ENCODE measurements at places on chromosomes 3 and 15. TPM values are rescaled to one million over a fixed set of nuclear protein-coding genes. Genes with fewer than 3 reads are reported as not detected.

DNA sequence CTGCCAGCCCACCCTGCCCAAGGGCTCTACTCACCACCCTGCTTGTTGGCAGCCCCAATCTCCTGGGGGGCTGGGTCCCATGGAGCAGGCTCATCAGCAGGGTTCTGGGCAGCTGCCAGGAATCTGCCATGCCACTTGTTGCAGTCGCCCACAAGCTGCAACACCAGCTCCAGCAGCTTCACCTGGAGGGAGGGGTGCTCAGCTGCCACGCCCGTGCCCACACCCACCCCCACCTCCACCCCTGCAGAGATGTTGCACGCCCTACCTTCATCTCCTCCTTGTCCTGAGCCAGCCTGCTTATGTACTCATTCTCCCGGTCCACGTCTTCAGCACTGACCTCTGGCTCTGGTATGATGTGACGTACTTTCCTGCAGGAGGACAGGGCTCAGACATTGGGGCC lies 77.9 kb upstream of the C2CD4B start:
- no peak overlapping the region for H3K4me3 ChIP-seq
- H3K27me3 ChIP-seq, result peaks cover 7% of the 10 kb centered on the region
- H3K27ac ChIP-seq, result no peak overlapping the region
- no peaks in the 10 kb centered on the region for H3K4me1 ChIP-seq

- DNase-seq, result no peak
- H3K4me3 ChIP-seq, result peak overlapping the region; percentile 97
- no peaks in the 10 kb centered on the region for H3K27me3 ChIP-seq
- peaks cover 33% of the 10 kb centered on the region for H3K36me3 ChIP-seq
- peak overlapping the region; percentile 96 for H3K27ac ChIP-seq
These were observed 1.1 kb downstream of the EAF1 start for GRCh38 chr3:15428539-15428938.

- H3K4me1 ChIP-seq, result no peaks in the 10 kb centered on the region
- H3K36me3 ChIP-seq, result no peaks in the 10 kb centered on the region
- H3K4me3 ChIP-seq, result no peak overlapping the region
- no peak overlapping the region for H3K27ac ChIP-seq
- DNase-seq, result no peak
- peaks cover 5% of the 10 kb centered on the region for H3K27me3 ChIP-seq
These were observed 52.6 kb upstream of the ATP11B start for GRCh38 chr3:182740710-182741109.

DNA sequence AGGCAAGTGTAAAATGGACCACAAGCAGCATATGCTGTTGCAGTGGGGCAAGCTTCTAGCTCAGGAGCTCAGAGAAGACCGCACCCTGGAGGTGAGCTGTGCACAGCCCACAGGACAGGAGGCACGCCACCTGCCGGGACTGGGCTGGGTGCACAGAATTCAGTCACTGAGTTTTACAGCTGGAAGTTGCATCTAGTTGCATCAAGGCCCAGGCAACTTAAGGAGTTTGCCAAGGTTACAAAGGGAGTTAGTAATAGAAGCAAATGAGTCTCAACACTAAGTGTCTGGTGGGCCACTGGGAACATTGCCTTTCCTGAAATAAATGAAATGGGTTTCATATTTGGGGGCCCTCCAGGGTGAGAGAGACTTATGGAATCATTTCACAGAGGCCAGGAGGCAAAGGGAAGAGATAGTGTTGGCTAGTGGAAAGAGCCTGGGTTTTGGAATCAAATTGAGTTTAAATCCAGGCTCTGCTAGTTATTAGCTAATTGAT lies 36.0 kb upstream of the TIMP4 start:
- H3K36me3 ChIP-seq, result no peaks in the 10 kb centered on the region
- peaks cover 83% of the 10 kb centered on the region for H3K4me1 ChIP-seq
- no peak for DNase-seq
- no peaks in the 10 kb centered on the region for H3K27me3 ChIP-seq

DNA sequence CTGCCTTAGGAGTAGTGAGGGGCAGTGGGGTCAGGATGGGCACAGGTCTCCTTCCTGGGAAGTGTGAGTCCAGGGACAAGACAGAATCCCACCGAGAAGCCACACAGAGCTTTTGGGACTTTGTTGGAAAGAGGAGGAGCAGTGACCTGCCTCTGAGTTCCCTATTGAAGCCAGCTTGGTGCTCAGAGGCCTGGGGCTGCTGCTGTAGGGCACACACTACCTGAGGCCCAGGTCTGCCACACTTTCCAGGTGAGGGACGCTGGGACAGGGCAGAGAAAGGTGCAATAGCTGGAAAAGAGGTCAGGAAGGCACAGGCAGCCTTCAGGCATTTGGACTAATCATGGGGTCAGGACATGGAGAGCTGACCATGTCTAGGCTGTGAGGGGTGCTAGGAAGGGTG lies 67.7 kb downstream of the SCN5A start:
- no peak overlapping the region for H3K27ac ChIP-seq
- H3K36me3 ChIP-seq, result no peaks in the 10 kb centered on the region
- H3K4me3 ChIP-seq, result no peak overlapping the region
- peaks cover 3% of the 10 kb centered on the region for H3K27me3 ChIP-seq

- H3K27me3 ChIP-seq, result no peaks in the 10 kb centered on the region
- no peak overlapping the region for H3K27ac ChIP-seq
- H3K4me3 ChIP-seq, result no peak overlapping the region
- no peak for DNase-seq
These were observed 234.3 kb downstream of the PYDC2 start for GRCh38 chr3:191695131-191695814.

DNA sequence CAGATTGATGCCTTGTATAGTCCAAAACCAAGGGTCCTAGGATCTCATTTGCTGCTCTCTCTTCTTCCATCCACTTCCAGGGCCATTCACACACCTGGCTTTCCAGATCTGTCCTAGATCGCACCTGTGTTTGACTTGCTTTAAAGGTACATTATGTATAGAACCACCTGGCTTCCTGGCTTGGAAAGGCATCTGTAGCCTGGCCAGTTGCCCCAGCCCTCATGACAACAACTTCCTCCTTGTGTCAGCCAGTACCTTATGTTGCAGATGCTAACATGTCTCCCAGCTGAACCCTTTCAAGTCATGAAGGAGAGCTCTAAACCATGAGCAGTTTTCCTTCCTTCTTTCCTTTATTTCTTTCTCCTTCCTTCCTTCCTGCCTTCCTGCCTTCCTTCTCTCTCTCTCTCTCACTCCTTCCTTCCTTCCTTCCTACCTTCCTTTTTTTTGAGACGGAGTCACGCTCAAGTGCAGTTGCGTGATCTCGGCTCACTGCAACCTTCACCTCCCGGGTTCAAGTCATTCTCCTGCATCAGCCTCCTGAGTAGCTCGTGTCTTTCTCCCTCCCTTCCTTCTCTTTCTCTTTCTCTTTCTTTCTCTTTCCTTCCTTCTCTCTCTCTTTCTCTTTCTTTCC lies 2.5 kb upstream of the HTR3C start:
- H3K27ac ChIP-seq, result no peak overlapping the region
- H3K27me3 ChIP-seq, result peaks cover 6% of the 10 kb centered on the region
- H3K4me1 ChIP-seq, result no peaks in the 10 kb centered on the region
- DNase-seq, result no peak
- no peaks in the 10 kb centered on the region for H3K36me3 ChIP-seq

GRCh38 chr15:65870889-65871533 lies 1.7 kb downstream of the RAB11A start:
- peaks cover 31% of the 10 kb centered on the region for H3K4me1 ChIP-seq
- H3K4me3 ChIP-seq, result peak overlapping the region; percentile 99
- peaks cover 4% of the 10 kb centered on the region for H3K27me3 ChIP-seq
- H3K27ac ChIP-seq, result peak overlapping the region; percentile 93
- peaks cover 22% of the 10 kb centered on the region for H3K36me3 ChIP-seq

DNA sequence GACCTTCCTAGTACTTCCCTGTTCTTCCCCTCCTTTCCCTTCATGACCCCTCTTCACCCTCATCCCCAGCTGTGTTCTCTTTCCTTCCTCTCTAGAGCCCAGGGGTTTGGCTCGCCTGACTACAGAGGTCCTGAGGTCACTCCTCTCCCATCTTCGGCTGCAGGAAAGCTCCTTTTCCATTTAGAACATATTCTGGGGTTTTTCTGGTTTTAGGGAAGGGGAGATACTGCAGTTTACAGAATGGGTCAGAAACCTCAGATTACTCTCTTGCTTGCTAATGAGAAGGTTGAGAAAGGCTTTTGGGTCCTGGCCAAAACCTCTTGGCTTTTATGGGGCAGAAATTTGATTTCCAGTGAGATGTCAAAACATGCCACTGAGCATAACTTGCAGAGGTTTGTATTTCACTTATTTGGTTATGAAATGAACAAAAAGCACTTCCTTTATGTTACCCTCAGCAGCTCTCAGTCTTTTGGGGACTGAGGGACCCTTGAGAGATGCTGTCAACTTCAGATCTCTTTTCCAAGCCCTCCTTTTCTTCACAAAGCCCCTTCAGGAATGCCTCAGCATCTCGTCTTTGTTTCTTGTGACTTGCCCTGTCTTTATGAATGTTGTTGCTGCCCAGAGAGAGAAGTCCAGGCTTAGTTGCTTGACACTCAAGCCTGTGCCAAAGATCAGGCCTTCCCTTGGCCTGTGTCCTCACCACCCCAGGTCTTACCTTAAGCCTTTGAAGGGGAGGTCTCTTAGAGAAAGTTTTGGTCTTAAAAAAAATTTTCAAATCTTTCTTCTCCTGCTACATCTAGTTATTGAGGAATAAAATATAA lies 121.7 kb upstream of the TPM1 start:
- H3K27me3 ChIP-seq, result peaks cover 21% of the 10 kb centered on the region
- no peaks in the 10 kb centered on the region for H3K36me3 ChIP-seq
- no peak overlapping the region for H3K27ac ChIP-seq
- no peaks in the 10 kb centered on the region for H3K4me1 ChIP-seq
- DNase-seq, result no peak

DNA sequence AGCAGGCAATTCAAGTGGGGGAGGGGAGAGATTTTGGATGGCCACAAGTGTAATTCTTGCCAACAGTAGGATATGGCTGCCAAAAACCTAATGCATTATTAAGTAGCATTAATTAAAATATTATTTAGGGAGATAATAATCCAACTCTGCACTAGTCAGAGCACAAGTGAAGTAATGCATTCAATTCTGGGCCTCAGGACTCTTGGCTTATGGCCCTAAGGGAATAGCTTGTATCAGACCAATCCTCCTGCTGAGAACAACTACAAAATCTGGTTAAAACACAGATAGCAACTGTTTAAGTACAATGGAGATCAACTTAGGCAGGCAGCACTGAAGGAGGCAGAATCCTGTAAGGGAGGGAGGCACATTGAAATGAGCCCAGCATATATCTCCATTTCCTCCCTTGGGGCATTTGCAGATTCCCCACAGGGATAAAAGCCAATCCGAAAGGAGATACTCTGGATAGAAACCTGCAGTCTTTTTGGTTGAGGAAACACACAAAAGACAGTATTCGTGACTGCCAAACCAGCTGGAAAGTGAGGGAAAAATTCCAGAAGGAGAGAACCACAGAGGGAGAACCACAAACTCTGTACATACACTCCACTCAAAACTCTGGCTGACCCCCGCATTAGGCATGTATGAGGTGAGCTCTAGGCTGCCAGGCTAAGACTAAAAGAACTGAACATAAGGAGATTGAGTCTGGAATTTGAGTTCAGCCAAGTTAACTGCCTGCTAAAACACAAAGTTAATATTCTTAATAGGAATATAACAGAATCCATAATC lies 57.4 kb downstream of the ETFA start:
- H3K27ac ChIP-seq, result no peak overlapping the region
- no peaks in the 10 kb centered on the region for H3K27me3 ChIP-seq
- peaks cover 3% of the 10 kb centered on the region for H3K36me3 ChIP-seq
- H3K4me1 ChIP-seq, result no peaks in the 10 kb centered on the region
- no peak overlapping the region for H3K4me3 ChIP-seq

- H3K4me3 ChIP-seq, result no peak overlapping the region
- no peaks in the 10 kb centered on the region for H3K4me1 ChIP-seq
- H3K27ac ChIP-seq, result no peak overlapping the region
- no peaks in the 10 kb centered on the region for H3K36me3 ChIP-seq
- H3K27me3 ChIP-seq, result no peaks in the 10 kb centered on the region
- no peak for DNase-seq
These were observed 915.2 kb upstream of the ROBO1 start for GRCh38 chr3:80682951-80683350.

DNA sequence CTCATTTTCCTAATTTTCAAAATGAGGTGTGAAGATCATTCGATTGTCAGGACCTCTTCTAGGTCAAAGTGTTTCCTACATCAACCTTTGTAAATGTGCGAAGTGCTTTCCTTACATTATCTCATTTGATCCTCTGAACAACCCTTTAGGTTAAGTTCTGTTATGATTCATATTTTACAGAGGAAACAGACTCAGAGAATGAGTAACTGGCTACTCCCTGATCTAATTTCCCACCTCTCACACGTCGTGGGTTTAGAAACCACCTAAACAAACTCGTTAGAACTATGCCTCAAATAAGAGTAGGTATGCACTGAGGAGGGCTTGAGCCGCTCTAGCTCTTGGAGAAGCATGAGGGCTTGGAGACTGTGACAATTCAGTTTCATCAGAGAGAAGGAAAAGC lies 148.6 kb downstream of the CD47 start:
- H3K27ac ChIP-seq, result peak overlapping the region; percentile 85
- peaks cover 4% of the 10 kb centered on the region for H3K36me3 ChIP-seq
- no peaks in the 10 kb centered on the region for H3K27me3 ChIP-seq

DNA sequence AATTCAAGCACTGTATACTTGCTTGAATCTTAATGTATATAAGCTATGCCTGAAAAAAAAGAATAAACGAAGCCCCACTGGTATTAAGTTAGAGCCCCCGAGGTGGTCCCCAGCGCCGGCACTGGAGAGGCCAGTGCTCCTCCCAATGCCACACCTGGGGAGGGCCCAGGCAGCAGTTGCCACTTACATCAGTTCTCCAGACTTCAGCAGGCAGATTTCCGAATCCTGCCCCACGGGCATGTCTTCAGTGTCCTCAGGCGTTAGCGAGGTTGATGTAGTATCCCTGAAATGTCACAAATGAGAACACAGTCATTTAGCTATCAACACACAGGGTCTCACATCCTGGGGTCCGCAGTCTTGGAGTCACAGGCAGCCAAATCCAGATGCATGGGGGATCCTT lies 7.0 kb upstream of the CXCR6 start:
- no peak overlapping the region for H3K27ac ChIP-seq
- H3K27me3 ChIP-seq, result no peaks in the 10 kb centered on the region
- no peak overlapping the region for H3K4me3 ChIP-seq
- peaks cover 67% of the 10 kb centered on the region for H3K36me3 ChIP-seq

GRCh38 chr3:178078953-178079352 lies 457.3 kb upstream of the KCNMB2 start:
- no peak for DNase-seq
- H3K27ac ChIP-seq, result no peak overlapping the region
- H3K27me3 ChIP-seq, result no peaks in the 10 kb centered on the region
- peaks cover 10% of the 10 kb centered on the region for H3K4me1 ChIP-seq
- no peak overlapping the region for H3K4me3 ChIP-seq
- no peaks in the 10 kb centered on the region for H3K36me3 ChIP-seq

Gene SCAANT1
- not detected for total RNA-seq

Gene PTX3
- not detected for total RNA-seq

Gene SLC24A5
- not detected for total RNA-seq

Gene UBE3A
- 111 TPM for total RNA-seq

Gene FSTL1
- not detected for total RNA-seq

Gene GPR27
- total RNA-seq, result 0.70 TPM

Gene GOLGA8J
- total RNA-seq, result not detected

Gene MAP6D1
- total RNA-seq, result 2.1 TPM

Gene CEP152
- total RNA-seq, result 28.0 TPM

Gene CFAP161
- total RNA-seq, result not detected

Gene CDC25A
- 50.9 TPM for total RNA-seq

Gene EFCAB12
- total RNA-seq, result 0.34 TPM

Gene PAQR5
- 0.12 TPM for total RNA-seq

All from activated T-helper 1 cell treated with anti-CD3 and anti-CD28 coated beads, Interleukin-12 subunit alpha, Interleukin-12 subunit beta, Interleukin-2, Interleukin-4 antibody, amounts not matched to agents 30 ng/mL and 10 ng/mL and 1 ng/mL, durations not matched to agents 14 hours and 24 hours and 36 hours (primary cell).